GM12878 (cell line): ENCODE measurements at places on chromosomes 6 and 20. TPM values are rescaled to one million over a fixed set of nuclear protein-coding genes. Genes with fewer than 3 reads are reported as not detected.

The MAS1 gene
- not detected in 2 replicates for polyA plus RNA-seq

The SDC4 gene
- polyA plus RNA-seq = 1.2 and 1.4 TPM in 2 replicates

The TRIM31 gene
- polyA plus RNA-seq = 0.11 TPM in 1 of 2 replicates, not detected in the other

The FAM184A gene
- not detected in 2 replicates for polyA plus RNA-seq

The TRIM40 gene
- polyA plus RNA-seq = not detected in 2 replicates

The NNAT gene
- polyA plus RNA-seq = 0.97 and 0.99 TPM in 2 replicates

The MAPK13 gene
- 46.6 and 47.0 TPM in 2 replicates for polyA plus RNA-seq

The ANKRD66 gene
- polyA plus RNA-seq = not detected in 2 replicates
